ENCODE measurements at places on chromosomes 16 and 17. TPM values are rescaled to one million over a fixed set of nuclear protein-coding genes. Genes with fewer than 3 reads are reported as not detected.

- DNase-seq: peak; percentile 16
Measured at GRCh38 chr17:28684963-28685362, 23.0 kb downstream of the SUPT6H start.

DNA sequence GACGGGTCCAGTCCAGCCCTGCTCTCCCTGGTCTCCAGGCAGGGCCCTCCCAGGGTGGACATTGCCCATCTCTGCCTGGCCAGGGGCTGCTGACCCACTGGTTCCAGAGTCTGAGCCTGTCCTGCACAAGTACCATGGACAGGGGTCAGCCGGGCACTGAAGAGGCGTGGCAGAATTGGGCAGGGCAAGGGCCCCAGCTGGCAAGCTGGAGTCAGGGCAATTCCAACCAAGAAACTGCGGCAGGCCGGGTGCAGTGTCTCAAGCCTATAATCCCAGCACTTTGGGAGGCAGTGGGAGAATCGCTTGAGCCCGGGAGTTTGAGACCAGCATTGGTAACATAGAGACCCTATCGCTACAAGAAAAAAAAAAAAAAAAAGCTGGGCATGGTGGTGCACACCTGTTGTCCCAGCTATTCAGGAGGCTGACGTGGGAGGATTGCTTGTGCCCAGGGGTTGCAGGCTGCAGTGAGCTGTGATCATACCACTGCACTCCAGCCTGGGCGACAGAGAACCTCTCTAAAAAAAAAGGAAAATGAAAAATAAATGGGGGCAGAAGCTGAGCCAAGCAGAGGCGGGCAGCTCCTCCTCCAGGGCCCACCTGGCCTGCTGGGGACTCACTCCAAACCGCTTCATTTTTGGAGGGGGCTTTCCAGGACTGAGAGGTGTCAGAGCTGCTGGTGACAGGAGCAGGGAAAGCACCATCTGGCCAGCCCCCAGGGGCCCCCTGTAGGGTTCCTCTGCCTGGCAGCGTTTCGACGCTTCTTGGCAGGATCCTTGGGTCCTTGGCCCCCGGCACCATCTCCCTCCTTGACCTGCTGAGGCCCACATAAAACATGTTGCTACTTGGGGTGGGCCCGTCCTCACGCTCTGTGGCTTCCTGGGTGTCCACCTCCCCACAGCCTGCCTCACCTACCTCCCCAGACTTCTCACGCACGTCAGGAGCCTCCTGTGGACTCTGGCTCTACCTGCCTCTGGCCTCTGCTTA lies 2.9 kb upstream of the MAFG start:
- no peak for DNase-seq

DNA sequence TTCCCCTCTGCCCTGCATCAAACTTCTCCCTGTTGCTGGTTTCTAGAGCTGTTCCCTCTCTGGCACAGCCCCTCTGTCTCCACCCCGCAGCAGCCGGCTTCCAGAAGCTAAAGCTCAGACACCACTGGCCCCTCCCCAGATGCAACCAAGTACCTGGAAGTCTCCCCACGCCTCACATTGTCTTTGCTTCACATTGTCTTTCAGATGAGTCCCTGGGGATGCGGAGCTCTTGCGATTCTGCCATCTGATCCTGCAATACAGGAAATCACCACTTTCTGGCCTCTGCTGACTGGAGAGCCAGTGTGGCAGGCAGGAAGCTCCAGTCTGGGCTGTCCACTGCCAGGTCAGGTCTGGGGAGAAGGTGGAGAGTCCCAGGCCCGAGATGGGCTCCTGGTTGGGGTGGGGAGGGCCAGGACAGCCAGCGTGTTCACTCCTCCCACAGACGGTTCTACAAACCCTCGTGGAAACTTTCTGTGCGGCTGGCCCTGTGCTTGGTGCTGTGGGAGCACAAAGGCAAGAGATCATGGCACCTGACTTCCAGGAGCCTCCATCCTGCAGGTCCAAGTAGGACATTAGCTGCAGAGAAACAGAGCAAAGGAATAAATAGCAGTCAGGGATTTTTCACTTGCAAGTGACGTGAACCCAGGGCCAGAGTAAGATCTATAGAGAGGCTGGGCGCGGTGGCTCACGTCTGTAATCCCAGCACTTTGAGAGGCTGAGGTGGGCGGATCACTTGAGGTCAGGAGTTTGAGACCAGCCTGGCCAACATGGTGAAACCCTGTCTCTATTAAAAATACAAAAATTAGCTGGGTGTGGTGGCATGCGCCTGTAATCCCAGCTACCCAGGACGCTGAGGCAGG lies 47.9 kb upstream of the MAP3K14 start:
- peak; percentile 37 for DNase-seq

- DNase-seq: no peak
Measured at GRCh38 chr16:4667203-4667963, 26.0 kb upstream of the NUDT16L1 start.

DNA sequence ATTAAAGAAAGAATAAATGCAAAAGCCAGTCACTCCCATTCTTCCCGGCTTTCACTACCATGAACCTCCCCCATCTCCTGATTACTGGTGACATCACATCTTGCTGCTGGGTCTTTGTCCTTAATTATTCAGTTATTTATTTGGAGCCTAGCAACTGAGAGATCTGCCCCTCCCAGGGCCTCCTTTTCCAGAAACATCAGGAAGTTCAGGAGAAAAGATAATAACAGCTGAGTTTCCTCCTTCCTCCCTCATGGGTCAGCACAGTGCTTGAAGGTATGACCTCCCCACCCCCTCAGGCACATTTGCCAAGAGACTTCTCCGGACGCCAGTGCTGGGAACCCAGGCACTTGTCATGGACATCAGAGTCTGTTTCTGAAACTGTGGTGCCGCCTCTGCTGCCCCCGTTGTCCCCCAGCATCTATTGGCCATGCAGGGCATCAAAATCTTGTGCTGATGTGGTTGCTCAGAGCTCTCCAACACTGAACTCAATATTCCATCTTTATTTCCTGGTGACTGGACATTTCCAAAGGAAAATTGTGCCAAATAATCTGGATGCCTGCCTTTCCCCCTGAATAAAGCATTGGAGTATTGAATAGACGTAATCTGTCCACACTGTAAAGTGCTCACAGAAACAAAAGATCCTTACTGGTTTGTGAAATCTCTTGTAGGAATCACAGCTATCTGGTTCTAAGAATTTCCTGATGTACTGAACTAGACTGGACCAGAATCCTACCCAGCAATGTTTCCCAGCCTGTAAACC lies 71.8 kb downstream of the ZNF18 start:
- DNase-seq: no peak

- peak; percentile 55 for DNase-seq
Measured at GRCh38 chr16:12455287-12455798, 348.3 kb downstream of the CPPED1 start.

DNA sequence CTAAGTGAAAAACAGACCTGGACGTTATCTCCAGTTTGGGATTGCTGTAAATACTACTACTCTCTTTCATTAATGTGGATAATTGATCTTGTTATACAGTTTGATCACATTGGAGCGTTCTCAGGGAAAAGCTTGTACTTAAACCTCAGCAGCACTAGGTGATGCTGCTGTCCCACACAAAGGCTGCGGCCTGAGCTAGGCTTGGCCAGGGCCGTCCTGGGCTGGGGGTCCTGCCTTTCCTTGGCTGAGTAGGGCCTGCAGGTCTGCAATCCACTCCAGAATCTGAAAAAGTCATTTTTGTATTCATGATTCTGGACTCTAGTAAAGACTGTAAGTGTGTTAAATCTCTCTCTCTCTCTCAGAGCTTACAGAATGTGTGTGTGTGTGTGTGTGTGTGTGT lies 23.7 kb upstream of the PMFBP1 start:
- DNase-seq: no peak

GRCh38 chr16:81483970-81484595 lies 39.5 kb downstream of the CMIP start:
- no peak for DNase-seq

DNA sequence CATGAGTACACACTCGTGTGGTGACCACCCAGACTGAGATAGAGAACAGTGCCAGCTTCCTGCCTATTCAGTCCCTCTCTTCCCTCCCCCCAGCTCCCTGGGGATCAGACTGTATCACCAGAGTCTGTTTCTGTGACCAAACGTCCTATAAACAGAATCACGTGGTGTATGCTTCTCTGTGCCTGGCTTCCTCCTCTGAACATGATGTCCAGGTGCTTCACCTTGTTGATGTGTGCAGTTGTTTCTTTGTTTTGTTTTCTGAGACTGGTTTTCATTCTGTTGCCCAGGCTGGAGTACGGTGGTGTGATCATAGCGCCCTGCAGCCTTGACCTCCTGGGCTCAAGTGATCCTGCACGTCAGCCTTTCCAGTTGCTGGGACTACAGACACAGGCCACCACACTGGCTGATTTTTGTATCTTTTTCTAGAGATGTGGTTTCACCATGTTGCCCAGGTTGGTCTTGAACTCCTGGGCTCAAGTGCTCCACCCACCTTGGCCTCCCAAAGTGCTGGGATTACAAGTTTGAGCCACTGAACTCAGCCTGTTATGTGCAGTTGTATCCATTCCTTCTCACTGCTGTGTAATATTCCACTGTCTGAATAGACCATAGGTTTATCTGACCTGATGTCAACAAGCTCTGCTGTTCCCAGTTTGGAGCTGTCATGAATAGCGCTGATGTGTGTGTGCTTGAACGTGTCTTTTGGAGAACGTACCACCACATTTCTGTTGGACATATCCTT lies 28.9 kb upstream of the PRM1 start:
- no peak for DNase-seq

PLLP gene
- not detected for total RNA-seq

RAC3 gene
- 5.7 TPM for total RNA-seq

ZNF624 gene
- 3.8 TPM for total RNA-seq

P4HB gene
- 932 TPM for total RNA-seq

INCA1 gene
- total RNA-seq: under 0.01 TPM

CNGB1 gene
- total RNA-seq: not detected

All from IMR-90 (cell line).